Stimulated activated CD8-positive, alpha-beta memory T cell treated with anti-CD3 and anti-CD28 coated beads, Interleukin-2, amount 100 ng/mL, for 1 hour (primary cell): ENCODE measurements at places on chromosomes 1 and 21.

DNA sequence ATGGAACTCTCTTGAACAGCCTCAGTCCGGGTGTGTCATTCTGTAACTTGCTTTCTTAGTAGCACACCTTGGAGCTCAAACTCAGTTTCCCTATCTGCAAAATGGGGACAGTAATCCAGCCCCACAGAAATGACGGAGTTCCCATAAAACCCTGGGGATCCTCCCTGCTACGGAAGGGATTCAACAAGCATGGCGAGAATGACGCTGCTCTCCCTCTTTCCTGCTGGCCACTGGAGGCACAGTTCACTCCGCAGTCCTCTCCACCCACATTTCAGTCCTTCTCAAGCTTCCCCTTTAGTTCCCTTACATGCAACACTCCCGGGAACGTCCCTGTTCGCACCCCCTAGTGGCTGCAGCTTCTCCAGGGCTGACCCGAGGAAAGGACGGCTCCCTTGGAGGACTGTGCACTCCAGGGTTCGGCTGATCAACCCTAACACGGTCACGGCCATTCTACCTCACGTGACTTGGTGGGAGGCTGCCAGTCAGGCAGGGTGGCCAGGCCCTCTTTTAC lies 20.6 kb downstream of the RUNX3 start:
- no peak for DNase-seq

DNA sequence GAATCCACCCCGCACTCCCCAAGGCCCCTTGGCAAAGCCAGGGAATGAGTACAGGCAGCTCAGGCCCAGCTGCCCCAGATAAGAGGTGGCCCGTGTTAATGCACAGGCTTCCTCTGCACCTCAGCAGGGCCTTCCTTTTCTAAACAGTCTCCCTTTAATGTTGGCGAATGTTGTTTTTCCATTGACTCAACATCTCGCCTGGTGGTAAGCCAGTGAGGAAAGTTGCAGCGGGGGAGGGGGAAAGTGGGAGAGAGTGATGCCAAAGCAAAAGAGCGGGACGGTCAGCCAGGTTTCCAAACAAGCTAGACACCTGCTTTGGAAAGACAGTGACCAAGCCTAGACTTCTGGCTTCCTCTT lies 10.3 kb upstream of the PROX1 start:
- no peak for DNase-seq

DNA sequence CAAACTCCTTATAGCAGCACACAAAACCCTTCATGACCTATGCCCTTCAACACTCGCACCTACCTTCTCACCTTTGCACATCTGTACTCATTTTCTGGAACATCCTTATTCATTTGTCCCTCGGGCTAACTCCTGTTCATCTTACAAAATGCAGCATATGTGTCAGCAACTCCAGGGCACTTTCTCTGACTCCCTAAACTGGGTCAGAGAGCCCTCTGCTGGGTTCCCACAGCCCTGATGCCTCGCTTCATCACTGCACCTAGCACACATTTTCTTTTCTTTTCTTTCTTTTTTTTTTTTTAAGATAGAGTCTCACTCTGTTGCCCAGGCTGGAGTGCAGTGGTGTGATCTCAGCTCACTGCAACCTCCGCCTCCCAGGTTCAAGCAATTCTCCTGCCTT lies 54.0 kb downstream of the RAB3B start:
- no peak for DNase-seq

GRCh38 chr1:246005067-246005466 lies 502.0 kb downstream of the SMYD3 start:
- no peak for DNase-seq

GRCh38 chr1:234170067-234170466 lies 203.2 kb upstream of the COA6 start:
- no peak for DNase-seq

DNA sequence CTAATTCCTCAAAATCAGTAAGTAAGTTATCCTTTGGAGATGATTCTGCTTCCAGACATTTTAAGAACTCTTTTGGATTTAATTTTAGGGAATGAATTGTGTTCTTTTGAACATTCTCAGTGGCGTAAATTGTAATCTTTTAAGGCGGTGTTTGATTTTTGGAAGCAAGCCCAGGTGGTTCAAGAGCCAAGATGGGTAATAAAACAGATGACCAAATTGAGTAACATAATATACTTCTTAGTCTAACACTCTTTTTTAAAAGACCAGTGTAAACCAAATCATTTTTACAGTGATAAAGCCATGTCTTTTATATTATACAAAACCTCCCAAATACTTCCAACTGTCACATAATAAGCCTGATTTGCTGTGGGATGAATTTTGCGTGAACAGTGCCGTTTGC lies 133.8 kb downstream of the LRRC40 start:
- no peak for DNase-seq

DNA sequence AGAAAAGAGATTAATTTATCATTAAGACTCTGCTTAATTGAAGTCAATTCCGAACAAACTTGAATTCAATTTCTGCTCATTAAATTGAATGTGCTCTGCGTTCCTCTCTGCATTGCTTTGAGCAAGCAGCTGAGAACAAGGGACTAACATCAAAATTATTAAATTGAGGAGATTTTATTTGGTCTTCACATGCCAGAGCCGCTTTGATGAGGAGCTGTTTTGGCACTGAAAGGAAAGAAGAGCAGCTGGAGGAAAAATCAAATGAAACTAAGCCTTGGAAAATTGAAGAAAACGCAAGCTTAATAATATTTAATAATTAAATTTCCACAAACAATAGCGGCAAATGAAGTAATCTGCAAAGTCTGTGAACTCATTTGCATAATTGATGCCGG lies 222.0 kb upstream of the PKN2 start:
- DNase-seq, result no peak

DNA sequence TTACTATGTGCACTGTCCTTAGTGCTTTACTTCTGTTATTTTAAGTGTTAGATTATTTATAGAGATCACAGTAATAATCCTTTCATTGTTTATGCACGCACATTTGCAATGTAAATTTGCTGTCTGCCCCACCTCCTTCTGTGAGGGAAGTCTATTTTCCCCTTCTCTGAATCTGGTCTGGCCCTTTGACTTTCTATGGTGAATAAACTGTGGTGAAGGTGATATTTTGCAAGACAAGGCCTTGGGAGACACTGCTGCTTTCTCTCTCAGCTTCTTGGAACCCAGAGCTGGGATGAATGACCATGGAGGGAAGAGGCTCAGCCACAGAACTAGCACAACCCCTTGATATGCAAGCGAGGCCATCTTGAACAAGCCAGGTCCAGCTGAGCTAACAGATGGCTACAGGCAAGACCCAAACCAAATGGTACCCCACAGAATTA lies 156.3 kb downstream of the ST6GALNAC3 start:
- no peak for DNase-seq

DNA sequence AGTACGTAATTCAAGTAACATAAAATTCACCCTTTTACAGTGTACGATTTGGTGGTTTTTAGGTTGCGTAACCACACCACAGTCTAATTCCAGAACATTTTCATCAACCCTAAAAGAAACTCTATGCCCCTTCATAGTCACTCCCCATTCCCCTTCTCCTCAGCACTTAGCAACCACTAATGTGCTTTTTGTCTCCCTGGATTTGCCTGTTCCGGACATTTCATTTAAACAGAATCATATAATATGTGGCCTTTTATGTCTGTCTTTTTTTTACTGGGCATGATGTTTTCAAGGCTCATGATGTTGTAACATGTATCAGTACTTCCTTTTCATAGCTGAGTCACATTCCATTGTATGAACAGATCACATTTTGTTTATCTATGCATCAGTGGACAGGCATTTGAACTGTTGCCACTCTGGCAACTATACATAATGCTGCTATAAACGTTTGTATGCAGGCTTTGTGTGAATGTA lies 20.8 kb downstream of the OBSCN start:
- no peak for DNase-seq

- no peak for DNase-seq
These were observed 836 bp downstream of the CD2 start for GRCh38 chr1:116755066-116755465.

DNA sequence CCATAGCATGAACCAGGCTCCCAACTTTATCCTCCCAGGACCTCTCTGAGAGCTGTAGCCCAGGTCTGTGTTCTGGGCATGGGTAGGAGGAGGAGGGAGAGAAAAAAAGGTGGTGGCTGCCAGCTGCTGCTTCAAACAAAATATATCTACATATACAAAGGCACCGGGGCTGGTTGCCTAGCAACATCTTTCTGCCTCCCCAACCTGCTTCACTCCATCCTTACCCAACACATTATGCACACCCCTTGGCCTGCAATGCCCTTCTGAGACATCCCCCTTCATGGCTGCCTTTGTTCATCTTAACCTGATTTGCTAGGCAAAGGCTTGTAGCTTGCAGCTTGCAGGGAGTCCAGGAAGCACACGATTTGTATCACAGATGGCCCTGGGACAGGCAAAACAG lies 27.2 kb upstream of the ATP1A1 start:
- peak; percentile 11 for DNase-seq

DNA sequence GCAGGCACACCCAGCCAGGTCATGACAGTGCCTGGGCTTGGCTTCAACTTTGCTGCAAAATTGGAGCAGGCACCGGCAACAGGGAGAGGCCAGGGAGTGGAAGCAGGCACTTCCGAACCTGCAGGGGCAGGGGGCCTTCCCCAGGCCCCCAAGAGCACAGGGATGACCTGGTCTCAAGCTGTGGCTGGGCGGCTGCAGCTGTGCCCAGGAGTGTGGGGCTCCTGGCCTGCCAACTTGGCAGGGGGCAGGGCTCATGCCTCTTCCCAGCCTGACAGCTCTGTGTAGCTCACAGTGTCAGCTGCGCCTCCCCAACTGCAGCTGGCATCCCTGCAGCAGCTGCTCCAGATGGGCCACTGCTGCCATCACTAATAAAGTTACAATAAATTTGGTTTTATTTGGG lies 51.5 kb upstream of the SCYL3 start:
- no peak for DNase-seq

- no peak for DNase-seq
These were observed 95.3 kb upstream of the SLC25A33 start for GRCh38 chr1:9443913-9444445.

GRCh38 chr1:43522776-43523480 lies 7.8 kb upstream of the PTPRF start:
- DNase-seq, result no peak

- DNase-seq, result peak; percentile 32
These were observed 848 bp upstream of the PYHIN1 start for GRCh38 chr1:158930504-158930903.

GRCh38 chr1:51445351-51446090 lies 73.5 kb downstream of the EPS15 start:
- no peak for DNase-seq

DNA sequence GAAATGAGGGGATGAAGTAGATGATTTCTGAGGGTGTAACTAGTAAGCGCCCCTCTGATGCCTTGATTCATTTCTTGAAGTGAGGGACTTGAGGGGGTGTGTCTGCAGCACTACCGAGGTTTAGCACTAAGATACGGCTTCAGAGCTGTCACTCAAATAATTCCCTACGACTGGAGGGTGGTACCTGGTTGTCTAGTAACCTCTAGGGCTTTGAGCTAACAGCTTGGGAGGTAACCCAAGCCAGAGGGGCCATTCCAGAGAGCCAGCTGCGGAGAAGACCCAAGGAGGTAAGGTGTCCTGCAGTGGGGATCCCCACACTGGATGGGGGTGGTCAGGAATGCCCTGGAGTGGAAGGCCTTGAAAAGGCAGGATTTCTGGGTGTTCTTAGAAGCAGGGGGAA lies at the start of gene TTC24:
TSS of gene TTC24 (plus strand) at position 252 of the 400 bp plus-strand sequence. CDS start 1,642 bp downstream, outside the sequence.
- no peak for DNase-seq

DNA sequence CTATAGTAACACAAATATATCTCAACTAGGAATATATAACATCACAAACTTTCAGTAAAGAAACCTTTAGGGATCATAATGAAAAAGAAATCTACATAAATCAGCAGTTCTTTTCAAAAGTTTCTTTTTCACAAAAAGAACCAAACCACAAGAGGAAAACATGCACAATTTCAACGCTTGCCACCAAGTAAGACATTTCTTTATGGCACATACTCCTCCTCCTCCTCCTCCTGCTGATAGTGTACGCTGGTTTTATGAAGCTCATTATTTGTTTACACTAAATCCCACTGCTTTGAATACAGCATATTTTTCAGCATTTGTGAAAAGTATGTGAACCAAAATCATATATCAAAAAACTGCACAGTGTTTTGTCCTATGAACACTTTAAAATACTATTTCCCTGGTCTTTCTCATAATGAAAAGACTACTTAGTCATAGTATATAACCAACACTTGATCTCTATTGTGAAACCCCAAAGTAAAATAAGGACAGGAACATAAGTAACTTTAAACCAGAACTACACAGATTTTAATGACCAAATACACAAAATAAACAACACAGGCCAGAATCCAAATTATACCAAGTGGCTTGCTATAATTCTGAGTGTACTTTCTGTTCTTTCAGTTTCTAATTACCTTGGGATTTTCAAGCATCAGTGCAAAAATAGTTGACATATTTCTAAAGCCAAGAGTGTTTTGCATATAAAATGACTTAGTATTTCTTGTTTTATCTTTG lies 184.2 kb downstream of the EIF4G3 start:
- no peak for DNase-seq

- no peak for DNase-seq
These were observed 365.5 kb upstream of the RUNX1 start for GRCh38 chr21:35414507-35415139.

DNA sequence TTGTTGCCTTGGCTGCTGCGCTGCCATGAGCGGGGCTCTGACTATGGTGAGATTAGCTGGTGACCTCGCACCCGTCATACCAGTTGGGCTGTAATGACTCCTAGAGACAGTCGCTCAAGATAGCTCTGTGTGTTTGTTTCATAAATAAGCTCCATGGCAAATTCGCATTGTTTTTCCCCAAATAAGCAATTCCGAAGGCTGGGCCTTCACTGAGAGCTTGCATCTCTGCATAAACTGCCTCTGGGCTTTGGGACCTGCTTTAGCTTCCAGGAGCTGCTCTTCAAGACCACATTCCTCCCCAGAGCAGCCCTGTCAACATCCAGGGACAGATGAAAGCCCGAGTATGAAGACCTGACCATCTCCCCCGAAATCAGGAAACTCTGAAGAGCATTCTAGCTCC lies 40.7 kb upstream of the SCCPDH start:
- DNase-seq, result no peak

DNA sequence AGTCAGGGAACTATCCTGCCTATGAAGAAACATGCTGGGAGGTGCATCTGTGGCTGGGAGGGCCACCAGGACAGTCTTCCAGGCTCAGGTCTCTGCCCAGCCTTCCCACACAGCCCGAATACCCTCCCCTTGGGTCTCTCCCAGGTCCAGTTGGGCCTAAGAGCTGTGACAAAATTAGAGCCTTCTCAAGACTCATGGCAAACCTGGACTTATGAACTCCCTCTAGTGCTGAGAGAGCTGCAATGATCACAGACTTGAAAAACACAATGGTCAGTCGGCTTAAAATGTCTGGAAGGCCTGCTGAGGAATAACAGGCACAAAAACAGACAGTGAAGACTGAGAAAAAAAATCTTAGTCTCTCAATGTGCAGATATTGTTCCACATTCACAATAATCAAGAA lies 325.1 kb downstream of the BRINP2 start:
- no peak for DNase-seq
